ENCODE measurements at places on chromosomes 3 and 15.

DNA sequence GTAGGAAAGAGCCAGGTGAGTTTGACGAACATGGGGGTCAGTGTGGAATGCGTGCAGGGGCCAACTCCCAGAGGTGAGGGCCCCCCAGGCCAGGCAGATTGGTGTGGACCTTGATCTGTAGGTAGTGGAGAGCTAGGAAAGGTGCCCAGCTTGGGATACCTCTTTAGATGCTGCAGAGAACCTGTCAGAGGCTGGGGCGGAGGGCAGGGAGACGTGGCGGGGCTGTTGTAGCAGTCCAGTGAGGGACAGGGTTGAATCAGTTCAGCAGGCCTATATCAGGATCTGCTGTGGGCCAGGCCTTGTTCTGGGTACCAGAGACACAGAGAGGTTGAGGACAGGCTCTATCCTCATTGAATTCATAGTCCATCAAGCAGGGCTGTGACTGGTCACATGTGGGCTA, 8.6 kb downstream of the SNX33 start:
- no peak for DNase-seq

- DNase-seq: no peak
Measured at GRCh38 chr15:68370768-68371151, 61.2 kb downstream of the ITGA11 start.

DNA sequence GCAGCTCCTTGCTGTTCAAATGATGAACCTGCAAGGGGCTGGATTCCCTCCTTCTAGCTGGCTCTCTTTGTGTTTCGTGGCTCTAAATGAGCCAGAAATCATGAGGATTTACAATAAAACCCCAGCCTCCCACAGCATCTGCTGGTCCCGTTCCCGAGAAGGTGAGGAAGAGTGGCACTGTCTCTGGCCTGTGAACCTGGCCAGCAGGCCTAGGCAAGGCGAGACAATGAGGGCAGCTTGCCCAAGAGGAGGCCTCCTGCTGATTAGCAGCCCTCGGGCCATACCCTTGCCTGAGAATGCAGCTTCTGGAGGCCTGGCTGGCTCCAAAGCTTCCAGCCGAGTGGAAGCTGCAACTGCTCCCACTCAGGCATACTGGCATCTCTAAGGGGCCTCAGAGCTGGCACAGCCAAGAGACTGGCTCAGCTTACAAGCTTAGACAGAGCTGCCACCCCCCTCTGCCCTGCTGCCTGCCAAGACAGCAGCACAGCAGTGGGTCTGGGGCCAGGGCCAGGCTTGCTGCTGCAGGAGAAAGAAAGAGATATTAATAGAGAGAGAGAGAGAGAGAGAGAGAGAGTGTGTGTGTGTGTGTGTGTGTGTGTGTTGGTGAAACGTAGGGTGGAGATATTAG, 76.5 kb downstream of the HMG20A start:
- DNase-seq: no peak

DNA sequence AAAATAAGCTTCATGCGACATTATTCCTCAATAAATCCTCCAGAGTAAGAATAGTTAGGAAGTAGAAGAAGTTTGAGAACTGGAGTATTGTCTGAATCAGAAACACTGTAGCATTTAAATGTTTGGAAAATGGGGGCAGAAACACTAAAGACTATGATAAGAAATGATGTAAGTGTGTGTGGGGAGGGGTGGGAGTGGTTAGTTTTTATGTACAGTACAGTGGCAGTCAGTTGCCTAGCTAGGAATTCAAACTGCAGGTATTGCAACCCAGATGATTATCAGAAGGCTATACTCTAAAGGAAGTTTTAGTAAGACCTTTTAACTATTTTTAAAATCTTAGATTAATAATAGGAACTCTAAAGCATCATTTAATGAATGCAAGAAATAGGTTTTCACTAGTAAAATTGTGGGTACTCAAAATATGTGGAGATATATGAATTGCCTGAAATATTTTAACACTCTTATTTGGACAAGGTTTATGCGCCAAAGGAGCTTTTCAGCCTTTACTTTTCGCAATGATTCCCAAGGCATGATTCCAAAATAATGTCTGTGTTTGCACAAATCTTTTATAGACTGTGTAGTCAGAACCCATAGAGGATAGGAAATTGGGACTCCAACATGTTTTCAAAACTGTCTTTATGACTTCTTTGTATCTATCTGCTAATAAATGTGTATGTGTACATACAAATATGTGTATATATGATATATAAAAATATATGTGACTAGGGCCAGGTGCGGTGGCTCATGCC, 8.0 kb upstream of the CCDC50 start:
- DNase-seq: no peak

DNA sequence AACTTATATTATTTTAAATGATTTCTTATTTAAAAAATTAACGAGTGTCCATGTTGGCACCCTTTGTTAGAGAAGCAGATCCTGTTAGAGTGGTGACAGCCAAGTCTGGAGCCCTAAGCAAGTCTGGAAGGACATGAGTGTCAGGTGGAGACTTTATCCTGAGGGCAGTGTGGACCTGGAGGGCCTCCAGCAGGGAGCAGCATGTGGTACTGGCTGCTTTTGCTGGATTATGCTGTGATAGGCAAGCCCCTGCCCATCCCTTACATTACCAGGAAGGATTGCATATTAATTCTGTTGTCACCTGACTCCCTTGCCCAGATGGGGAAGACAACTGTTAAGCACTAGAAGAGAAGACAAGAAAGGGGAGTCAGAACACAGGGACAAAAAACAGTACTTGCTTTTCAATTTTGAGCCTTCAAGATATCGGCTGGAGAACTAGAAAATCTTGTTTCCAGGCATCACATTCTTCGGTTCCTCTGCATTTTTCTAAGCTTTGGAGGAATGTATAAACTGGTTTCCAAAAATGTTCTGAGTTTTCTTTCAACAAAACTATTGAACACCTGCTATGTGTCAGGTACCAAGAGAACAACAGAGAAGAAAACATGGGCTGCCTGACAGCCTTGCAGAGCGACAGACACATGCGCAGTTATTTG, 22.7 kb downstream of the ZNF860 start:
- no peak for DNase-seq

GRCh38 chr15:25054329-25054728, 99.5 kb downstream of the SNRPN start:
- DNase-seq: no peak

- no peak for DNase-seq
Measured at GRCh38 chr3:53862241-53862640, 15.9 kb downstream of the IL17RB start.

GRCh38 chr3:15940641-15941040, 142.9 kb upstream of the ANKRD28 start:
- no peak for DNase-seq

GRCh38 chr15:73388256-73388781, 19.6 kb upstream of the HCN4 start:
- DNase-seq: no peak

DNA sequence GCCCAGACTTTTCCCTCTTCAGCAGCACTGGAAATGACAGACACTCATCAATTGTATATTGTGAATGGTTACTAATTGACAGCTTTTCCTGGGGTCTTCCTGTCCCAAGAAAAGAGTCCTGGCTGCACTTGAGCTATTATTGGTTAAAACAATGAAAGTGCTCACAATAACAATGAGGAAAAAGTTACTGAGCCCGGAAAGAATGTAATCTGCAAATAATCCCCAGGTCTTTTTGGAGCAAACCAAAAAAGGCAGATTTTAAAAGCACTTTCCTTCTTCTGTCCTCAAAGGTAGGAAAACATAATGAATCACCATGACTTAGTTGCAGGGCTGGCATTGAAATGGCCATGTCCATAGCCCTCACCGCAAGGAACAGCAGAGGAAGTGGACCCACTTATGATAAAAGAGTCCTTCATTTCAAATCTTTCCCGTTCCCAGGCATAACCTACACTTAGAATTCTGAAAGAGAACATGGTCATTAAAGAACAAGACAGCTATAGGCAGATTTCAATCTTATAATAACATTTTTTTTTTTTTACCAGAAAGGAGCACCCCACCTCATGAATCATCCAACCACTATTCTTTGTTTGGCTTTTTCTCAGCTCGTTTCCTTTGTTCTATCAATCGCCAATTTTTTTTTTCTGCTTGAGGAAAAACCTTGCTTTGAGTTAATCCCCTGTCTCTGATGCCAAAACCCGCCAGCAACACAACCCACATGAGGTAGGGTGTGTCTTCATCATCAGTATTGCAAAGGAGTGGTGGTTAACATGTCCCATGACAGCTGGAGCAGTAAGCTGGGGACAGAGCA, 35.5 kb upstream of the ATP1B3 start:
- DNase-seq: no peak

GRCh38 chr3:129429080-129429451, 630 bp upstream of the EFCAB12 start:
- no peak for DNase-seq

- no peak for DNase-seq
Measured at GRCh38 chr3:29890801-29891200, 609.9 kb downstream of the RBMS3 start.

DNA sequence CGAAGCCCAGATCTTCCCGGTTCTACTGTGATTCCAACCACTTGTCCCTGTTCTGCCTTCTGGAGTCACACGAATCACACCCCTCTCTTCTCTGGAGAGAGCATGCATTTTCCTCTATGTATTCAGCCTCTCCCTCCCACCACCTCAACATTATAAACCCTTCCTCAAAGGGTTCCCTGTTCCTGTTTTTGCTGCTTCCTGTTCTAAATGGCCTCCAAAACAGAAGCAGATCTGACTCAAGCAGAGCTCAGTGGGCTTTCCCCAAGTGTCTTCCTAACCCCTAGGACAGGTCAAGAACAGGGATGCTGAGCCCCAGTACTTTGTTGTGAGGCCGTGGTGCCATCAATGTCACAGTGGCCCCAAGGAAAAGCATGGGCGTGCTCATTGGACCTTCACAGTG, 75.7 kb upstream of the ARNT2 start:
- DNase-seq: no peak

DNA sequence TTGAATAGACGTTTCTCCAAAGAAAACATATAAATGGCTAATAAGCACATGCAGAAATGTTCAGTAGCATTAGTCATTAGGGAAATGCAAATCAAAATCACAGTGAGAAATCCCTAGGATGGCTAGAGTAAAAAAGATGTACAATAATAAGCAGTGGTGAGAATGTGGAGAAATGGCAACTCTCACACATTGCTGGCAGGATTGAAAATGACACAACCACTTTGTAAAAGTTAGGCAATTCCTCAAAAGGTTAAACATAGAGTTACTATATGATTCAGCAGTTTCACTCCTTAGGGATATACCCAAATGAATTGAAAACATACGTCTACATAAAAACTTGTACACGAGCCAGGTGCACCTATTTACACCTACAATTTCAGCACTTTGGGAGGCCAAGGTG, 108.7 kb downstream of the ITPR1 start:
- no peak for DNase-seq

DNA sequence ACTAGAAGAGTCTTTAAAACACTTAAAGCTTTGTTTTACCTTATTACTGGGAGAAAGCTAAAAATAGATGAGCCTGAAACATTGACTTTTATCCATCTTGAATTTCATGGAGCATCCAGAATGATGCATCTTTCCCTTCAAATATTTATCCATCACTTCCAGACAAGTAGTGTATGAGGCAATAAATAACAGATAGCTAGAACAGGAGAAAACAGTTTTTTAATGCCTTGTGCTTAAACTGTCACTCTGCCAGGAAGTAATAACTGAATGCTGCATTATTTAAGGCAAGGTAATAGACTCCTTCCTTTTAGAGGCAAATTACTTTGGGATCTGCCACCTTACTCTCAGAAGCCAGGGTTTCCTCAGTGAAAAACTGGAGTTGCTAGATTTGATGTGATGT, 225.8 kb upstream of the NAALADL2 start:
- DNase-seq: no peak

- no peak for DNase-seq
Measured at GRCh38 chr3:46664971-46665762, 28.3 kb downstream of the ALS2CL start.

- DNase-seq: no peak
Measured at GRCh38 chr3:67937498-67938118, 283.2 kb upstream of the SUCLG2 start.

DNA sequence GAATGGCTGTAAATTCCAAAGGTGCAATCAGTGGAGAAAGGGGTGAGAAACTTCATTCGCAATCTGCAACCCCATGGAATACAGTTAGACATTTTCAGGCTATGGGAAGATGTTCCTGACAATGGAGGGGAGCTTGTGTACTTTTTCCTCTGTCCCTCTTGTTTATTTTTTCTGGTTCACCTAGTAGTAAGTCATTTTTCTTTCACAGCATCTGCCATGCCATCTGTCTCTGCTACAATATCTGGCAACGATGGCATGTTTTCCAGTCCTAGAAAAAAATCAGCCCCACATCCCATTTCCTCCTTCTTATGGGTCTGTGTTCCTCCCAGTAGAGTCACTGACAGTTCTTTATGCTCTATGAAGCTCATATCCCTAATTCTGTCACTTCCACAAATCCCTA, 76.0 kb downstream of the SSR3 start:
- DNase-seq: no peak

DNA sequence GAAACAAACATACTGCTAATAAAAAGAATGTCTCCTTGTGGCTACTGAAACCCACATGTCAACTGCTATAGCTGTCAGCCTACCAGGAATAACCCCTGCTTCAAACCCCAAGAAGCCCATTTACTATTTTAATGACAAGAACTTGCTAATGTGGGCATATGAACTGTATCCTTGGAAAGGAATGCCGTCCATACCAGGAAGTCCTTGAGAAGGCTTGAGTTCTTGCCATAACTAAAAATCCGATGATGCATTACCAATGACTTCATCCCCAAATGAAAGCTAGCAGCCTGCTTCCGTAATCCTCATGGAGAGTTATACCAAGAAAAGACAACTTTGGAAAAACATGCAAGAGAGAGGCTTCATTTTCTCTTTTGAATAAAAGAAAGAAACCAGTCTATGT, 34.8 kb downstream of the MINDY4B start:
- no peak for DNase-seq

DNA sequence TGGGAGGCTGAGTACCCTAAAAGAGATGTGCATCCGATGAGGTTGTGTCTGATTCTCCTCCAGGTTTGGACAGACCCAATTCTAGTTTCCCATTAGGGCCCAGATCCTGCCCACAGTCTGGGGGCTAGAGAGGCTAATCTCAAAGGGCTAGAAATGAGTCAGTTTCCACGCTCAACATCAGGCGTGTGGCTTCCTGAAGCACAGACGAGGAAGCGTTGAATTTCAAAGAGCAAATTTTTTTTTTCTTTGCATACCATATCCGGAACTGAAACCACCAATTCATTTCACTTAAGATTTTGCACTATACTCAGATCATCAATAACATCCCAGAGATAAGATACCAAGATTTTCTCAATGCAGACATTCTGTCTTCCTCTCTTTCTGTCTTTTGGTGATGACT, 173.8 kb upstream of the BCL6 start:
- no peak for DNase-seq

GRCh38 chr15:90423801-90424319, 35.8 kb downstream of the IQGAP1 start:
- no peak for DNase-seq

GRCh38 chr15:61275901-61276300, 46.8 kb upstream of the RORA start:
- peak; percentile 53 for DNase-seq

- no peak for DNase-seq
Measured at GRCh38 chr3:103127098-103127630, 692.3 kb downstream of the ZPLD1 start.

GRCh38 chr15:85064710-85065109, 83.1 kb downstream of the PDE8A start:
- DNase-seq: no peak

All from NCI-H774 (cell line).